ENCODE measurements at places on chromosomes 5 and 9.

DNA sequence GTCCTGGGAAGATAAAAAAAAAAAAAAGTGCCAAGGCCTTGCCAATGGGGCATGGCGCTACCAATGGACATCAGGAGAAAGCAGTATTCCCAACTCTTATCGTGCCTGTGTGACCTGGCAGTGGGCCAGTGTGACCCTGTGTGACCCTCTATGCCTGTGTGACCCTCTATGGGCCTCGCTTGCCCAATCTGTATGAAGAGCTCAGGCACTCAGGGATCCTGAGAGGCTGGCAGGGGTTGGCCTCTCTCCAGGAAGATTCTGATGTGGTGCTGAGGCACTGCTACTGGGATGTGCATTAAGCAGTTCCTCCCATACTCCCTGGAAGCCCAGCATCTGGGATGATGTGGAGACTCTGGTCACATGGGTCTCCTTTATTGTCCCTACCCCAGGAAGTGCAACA, 179.2 kb downstream of the MACROH2A1 start:
- DNase-seq = no peak

DNA sequence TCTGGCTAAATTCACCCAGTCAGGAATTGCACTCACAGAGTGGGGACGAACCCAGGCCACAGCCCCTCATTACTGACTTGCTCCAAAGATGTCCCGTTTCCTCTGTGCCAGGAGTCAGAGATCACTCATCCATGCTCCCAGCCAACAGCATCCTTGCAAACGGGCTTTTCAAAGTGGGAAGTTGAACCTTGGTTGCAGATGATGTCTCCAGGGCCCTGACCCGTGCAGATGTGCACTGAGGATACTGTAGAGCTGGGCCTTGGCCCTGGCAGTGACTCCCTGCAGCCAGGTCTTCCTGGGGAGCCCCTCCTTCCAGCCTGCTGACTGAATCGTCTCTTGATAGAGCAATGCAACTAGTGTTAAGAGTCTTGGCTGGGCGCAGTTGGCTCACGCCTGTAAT, 22.3 kb downstream of the TCF7 start:
- no peak for DNase-seq

DNA sequence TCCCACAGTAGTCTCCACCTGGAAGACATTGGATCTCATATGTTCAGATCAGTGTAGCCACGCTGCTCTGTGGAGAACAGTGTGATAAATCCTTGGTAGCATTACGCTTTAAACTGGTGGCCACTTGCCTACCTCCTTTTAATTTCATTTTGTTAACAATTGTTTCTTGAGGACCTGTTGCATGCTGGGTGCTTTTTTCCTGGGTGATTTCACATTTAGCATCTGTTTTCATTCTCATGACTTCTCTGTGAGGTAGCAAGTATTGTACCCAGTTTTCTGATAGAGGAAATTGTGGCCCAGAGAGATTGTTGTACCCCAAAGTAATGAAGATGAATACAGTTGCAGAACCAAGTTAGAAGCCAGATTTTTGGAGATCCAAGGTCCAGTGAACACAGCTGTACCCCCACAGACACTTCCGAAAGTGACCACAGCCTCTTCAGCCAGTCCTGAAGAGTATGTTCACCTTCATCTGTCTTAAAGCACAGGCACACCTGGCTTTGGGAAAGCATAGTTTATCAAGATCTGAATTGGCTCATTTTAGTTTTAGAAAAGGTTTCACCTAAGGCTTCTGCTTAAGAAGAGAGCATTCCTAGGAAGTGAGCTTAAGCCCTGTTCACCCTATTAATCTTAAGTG, 75.2 kb downstream of the F2RL2 start:
- no peak for DNase-seq

DNA sequence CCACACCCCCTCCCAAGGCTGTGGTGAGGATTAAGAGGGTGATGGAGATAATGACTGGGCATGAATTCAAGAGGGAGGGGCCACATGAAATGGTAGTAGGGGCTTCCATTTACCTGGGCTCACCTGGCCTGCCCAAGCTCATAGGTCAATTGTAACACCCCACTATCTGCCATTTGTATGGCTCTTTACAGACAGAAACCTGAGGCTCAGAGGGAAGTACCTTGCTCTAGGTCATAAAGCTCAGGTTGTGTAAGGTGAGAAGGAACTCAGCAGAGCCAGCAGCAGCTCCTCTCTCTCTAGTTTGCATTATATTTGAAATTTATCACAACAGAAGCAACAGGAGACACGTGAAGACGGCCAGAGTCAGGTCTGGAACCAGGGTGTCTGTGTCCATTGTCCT, 133.4 kb upstream of the ALDH1B1 start:
- DNase-seq = no peak

DNA sequence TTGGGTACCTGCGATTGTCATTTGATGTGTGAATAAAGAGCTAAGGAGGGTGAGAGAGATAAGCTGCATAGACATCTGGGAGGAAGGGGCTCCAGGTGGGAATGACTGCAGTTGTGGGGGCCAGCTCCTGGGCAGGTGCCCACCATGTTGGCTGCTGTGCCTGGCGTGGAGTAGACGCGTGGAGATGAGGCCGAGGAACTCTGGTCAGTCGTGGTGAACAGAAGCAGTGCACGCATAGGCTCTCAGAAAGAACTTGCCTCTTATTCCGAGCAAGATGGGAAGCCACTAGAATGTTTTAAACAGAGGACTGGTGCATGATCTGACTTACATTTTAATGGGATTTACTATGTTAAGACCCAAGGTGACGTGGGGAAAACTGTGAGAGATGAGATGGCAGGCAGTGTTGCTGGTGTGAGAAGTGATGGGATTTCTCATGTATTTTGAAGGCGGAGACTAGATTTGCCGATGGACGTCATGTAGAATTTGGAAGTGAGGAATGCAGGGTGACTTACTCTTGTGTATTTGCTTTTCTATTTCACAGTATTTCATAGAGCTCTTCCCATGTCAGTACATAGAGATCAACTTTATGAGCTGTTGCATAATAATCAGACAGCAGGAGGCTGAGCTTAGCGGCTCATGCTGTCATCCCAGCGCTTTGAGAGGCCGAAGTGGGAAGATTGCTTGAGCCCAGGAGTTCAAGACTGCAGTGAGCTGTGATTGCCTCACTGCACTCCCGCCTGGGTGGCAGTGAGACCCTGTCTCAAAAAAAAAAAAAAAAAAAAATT, 71.1 kb downstream of the EHMT1 start:
- no peak for DNase-seq

GRCh38 chr5:147901599-147902039, 4.7 kb downstream of the C5orf46 start:
- no peak for DNase-seq

GRCh38 chr5:112921833-112922817, at the start of gene REEP5:
TSS of gene REEP5 (minus strand) at chr5:112922227. CDS start at chr5:112922190, 37 bp downstream.
- DNase-seq = peak; percentile 66

DNA sequence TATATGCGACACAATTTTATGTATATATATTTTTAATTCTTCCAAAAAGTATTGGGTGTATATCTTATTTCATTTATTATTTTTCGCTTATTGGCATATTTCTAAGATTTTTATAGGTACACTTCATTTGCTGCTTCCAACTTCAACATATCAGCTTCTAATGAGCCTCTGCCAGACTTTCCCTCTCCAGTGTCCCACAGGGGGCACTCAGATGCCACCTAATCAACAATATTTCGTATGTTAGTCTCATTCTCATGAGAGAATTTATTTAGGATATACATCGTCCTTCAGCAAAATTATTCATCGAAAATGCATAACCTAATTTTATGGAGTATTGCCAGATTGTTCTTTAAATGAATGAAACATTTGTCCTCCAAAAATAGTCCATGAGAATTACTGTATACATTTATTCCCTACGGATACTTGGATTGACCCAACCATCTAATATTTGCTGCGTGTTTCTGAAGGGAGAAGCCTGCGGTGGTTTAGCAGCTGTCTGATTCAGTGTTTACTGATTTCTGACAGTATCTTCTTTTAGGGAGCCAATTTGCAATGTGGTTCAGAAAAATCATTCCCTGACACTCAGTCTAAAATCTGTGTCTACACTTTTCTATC, 100.6 kb upstream of the SELENOP start:
- no peak for DNase-seq

DNA sequence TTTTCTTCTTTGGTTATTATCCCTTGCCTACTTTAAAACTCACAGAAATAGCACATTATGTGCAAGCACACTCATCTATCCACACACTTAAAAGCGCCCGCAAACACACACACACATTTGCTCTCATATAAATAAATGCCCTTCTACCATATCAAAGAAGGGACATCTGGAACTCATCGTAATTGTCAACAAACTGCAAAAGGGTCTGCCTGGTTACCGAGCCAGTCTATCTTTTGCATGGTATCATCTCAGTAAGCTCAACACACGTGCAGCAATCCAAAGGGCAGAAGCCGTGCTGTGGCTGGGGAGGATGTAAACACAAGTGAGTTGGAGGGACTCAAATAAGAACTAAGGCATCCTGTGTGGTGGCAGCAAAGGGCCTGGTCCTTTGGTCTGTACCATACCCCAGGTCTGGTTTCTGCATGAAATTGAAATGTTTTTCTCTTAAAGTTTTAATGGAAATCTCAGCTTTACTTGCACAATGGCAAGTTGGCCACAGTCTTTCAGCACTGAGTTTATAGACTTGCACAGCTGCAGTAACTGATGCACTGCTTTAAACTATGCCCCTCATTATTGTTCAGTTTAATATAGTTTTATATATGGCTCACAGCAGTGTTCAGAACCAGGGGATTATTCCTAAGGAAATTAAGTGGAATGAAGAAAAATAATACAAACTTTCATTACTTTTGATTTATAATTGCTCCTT, 331.0 kb downstream of the ADAMTS6 start:
- DNase-seq = no peak

DNA sequence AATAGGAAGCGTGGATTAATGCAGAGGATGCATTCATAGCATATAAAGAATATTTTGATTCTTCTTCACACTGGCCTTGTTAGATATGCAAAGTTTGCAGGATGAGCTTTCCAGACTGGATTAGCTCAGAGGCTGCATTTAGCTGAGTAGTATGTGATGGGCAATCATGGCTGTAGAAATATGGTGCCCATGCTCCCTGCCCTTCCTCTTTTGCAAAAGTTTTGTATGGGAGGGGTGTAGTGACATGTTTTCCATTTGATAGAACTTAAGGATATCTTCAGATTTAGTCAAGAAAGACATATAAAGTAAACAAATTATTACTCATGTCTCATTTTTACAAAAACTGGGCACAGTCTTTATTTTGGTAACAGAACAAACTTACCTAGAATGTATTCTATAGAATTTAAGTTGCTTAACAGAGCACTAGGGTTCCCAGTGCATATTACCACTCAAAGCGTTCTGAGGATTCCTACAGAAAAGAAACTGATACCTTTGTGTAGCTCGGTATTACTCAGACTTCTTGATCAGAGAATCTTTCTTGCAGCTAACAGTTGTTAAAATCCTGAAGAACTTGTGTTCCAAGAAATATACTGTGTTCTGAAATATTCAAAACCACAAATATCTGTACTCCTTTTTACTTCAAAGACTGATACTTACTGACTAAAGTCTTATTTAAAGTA, 9.8 kb downstream of the GTF3C4 start:
- no peak for DNase-seq

DNA sequence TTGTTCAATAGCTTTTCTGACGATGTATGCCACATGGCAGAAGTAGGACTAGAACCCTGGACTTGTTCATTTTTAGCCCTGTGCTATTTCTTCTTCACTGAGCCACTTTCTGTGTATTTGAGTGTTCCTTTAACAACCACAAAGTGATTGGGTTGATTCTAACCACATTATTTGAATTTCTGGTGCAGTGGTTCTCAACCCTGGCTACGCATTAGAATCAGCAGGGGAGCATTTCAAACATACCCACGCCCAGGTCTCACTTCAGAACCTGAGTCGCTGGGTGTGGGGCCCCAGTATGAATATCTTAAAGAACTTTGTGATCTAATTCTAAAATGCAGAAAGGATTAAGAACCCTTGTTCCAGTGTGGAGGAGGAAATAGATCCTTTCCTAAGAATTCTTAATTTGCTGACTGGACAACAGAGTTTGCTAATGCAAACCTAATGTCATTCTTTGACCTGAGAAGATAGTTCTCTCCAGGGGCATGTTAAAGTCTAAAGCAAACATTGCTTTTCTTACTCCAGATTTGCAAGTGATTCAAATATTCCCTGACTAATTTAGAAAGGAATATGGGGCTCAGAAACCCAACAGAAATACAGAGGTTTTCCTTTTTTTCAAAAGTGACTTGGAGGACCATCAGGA, 75.4 kb upstream of the GDNF start:
- no peak for DNase-seq

DNA sequence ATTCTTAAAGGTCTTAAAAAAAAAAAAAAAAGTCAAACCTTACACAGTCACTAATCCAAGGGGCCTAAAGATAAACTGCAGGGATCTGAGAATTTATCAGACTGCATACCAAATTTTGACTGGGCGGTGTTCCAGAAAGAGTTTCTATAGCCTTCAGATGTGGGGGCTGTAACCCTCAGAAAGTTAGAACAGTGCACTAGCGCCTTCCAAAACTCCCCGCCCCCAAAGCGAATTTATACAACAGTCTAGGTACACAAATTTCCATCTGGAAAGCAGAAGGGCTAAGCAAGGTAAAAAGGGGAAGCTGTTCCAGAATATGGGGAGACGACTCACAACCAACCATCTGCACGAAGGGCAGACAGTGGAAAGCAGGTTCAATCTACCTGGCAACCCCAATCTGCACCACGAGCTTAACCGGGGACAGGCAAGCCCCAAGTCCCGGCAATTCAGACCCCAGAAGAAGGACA, 813 bp downstream of the ERMP1 start:
- no peak for DNase-seq

GRCh38 chr5:89064054-89064453, 181.1 kb upstream of the MEF2C start:
- DNase-seq = no peak

Measured in esophagus squamous epithelium (tissue), 5 donors.